Activated gamma-delta T cell treated with anti-CD3 and anti-CD28 coated beads, Interleukin-2, amount 50 U/mL, for 16 hours (primary cell): ENCODE measurements at places on chromosomes 1 and 21.

DNA sequence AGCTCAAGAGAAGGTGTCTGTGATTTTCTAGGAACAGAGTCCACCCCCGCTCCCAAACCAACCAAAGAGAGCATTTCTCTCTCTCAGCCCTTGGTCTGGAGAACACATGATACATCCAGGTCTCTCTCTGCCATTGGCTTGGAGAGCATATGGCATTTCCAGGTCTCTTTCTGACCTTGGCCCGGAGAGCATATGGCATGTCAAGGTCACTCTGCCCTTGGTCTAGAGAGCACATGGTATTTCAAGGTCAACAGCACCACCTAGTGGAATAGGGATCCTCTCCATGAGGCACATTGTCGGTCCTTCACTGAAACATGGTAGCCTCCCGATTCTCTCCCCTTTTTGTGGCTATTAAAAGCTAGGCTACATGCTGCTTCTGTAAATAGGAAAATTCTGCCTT lies 437.7 kb upstream of the OLFM3 start:
- no peak for DNase-seq

DNA sequence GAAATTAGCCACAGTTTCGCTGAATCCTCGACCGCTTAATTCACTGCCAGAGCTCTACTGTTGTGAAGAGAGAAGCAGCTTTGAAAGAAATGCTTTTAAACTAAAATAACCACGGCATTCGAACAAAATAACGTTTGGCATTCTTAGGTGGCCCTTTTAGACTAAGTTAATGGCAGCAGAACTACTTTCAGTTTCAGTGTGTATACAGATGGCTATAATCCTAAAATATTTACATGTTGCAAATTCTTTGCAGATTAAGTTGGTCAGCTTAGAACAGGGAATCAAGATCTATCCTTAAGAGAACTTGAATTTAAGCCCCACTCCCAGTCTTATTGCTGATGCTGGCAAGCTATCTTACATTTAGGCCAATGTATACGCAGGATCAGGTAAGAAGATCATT lies 62.7 kb downstream of the ADSS2 start:
- DNase-seq = no peak

DNA sequence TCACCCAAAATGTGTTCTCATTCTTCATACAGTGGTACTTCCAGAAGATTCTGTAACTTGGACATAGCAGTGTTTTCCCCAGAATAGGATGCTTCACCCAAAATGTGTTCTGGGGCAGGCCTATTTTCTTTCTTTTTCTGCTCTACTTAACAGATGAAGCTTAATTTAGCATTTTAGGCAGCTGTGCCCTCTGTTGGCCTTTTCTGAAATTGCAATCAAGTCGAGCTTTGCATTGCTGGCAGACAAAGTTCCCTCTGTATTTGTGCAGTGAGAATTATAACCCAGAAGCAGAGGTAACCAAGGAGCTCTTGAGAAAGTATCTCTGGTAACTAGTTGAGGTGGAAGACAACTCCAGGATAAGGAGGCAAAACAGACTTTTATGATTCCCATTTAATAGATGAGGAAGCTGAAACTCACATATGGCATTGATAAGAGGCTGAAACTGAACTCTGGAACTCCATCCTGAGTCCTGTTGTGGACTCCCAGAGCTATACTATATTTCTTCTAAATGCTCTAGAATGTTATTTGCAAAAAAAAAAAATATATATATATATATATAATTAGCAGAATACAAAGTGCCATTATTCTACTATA lies 50.3 kb upstream of the L1TD1 start:
- no peak for DNase-seq

GRCh38 chr1:82388679-82389078 lies 587.9 kb downstream of the ADGRL2 start:
- no peak for DNase-seq

- no peak for DNase-seq
Observed at GRCh38 chr1:40712405-40712944, 21.0 kb downstream of the NFYC start.

- DNase-seq = no peak
Observed at GRCh38 chr1:185367218-185367617, 50.2 kb upstream of the IVNS1ABP start.

GRCh38 chr1:199242147-199242546 lies 603.3 kb downstream of the PTPRC start:
- DNase-seq = no peak

DNA sequence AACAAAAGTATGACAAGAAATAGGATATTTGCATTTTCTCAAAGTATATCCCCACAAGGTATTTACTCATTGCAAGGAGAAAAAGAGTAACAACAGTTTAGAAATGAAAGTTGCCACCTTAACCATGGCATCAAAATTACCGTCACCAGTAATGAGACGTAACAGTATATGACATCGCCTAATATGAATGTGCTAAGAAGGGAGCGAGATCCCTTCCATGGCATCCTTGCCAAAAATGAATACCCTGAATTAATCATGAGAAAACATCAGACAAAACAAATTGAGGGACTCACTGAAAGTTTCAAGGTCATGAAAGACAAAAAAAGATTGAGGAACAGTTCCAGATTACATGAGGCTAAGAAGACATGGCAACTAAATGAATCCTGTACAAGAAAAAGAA lies 78.9 kb upstream of the MROH9 start:
- DNase-seq = no peak

- DNase-seq = no peak
Observed at GRCh38 chr1:88217386-88217785, 466.7 kb upstream of the PKN2 start.

DNA sequence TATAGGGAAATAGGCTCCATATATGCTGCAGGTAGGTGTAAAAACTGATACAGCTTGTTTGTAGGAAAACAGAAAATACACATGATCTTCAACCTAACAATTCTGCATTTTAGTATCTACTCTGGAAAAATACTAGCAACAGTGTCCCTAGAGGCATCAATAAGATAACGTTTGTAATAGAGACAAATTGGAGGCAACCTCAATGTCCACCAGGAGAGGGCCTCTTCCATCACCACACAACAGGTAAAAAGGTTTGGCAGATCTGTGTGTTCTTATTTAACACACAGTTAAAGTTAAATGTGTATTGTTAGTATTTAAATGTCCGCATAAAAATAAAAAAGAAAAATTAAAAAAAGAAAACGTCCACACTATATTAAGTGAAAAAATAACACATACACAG lies 5.4 kb downstream of the EIF2D start:
- DNase-seq = no peak

DNA sequence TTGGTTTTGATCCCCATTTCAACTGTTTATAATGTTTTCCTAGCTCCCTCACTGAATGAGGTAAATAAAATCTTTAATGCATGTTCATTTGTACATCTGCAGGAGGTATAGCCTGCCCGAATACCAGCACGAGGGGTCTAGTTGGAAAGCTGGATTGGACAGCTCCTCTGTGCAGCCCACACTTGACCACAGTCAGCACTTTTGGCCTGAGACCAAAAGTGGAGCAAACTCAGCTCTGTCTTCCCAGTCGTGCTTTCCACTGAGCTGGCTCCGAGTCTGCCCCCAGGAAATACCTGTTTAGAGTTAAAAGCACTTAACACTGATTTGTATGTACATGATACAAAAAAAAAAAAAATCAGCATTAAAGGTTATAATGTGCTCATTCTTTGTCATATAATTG lies 224.4 kb downstream of the DSCAM start:
- no peak for DNase-seq

- no peak for DNase-seq
Observed at GRCh38 chr1:68624233-68624632, 127.4 kb upstream of the DEPDC1 start.

DNA sequence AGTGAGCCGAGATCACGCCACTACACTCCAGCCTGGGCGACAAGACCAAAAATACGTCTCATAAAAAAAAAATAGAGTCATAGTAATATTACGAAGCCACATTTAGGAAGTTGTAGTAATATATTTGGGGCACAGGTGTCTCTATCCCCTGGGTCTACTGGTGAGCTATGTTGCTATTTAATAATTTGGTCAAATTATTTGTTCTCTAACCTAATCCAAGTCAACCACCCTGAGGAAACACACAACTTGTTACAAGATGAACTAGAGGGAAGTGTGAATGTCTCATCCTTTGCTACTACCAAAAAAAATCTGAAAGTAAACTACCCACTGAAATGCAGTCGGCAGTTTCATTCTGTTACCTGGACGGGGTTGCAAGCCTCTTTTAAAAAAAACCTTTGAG lies 35.3 kb downstream of the RGS8 start:
- no peak for DNase-seq

DNA sequence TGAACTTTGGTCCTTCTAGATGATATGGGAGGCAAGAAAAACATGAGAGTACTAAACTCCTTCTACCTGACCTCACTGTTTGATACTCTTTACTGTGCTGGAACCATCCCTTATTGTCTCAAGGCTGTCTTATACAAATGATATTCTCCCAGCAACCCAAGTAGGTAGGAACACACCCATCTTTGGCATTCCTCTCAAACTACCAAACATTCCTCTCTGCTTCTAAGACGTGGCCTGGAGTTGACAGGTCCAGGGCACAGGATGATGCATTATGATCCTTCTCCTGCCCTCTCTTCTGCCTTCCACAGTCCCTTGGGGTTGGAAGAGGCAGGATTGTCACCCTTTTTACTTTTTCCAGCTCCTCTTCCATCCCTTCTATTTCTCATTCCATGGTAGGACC lies 90.5 kb downstream of the SPATA17 start:
- DNase-seq = no peak

DNA sequence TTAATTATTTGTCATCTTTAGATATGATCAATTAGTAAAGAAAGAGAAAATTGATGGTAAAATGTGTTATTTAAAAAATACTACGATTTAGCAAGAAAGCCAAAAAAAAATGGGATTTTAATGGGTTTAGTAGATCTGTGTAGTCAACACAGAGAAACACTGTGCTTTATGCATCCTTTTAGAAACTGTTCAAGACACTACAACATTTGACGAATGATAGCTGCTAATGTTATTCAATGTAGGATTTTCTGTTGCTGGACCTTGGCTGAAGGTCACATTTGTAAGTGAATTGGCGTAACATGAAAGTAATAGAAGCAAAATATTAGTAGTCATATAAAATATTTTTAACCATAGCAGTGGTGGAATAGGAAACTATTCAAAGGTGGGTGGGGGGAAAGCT lies 1293.9 kb downstream of the NCAM2 start:
- DNase-seq = no peak

DNA sequence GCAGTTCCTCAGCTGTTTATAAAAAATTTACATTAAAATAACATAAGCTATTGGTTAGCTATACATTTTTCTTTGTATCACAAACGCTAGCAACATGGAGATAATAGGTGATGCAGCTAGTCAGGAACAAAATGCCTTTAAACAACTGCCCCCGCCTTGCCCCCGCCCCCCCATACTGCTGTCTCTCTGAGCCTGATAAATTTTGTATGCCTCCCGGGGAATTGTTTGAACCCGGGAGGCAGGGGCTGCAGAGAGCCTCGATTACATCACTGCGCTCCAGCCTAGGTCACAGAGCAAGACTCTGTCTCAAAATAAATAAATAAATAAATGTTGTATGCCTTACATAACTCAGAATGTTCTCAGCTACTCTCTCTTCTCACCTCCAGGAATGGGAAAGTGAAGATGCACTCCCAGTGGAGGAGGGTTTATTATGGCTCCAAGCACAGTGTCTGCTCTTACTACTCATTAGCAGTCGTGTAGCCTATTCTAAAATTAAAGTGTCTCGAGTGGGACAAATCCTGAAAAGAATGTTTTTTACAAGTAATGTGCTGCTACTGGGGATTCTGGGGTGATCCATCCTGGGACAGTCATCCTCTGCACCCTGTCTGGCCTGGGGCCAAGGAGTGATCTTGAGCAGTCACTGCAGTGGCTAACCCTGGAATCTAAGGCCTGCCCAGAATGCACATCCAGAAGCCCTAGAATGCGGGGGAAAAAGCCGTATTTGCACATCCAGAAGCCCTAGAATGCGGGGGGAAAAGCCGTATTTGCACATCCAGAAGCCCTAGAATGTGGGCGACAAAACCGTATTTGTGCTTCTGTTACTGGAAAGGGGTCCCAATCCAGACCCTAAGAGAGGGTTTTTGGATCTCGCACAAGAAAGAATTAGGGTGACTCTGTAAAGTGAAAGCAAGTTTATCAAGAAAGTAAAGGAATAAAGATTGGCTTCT lies 39.4 kb upstream of the ZNF496 start:
- no peak for DNase-seq

GRCh38 chr1:158563853-158564252 lies 6.5 kb downstream of the OR6P1 start:
- no peak for DNase-seq

- no peak for DNase-seq
Observed at GRCh38 chr1:53601867-53602775, 136.8 kb downstream of the GLIS1 start.

- DNase-seq = no peak
Observed at GRCh38 chr1:26281971-26282370, 2.1 kb downstream of the SH3BGRL3 start.

GRCh38 chr1:230293390-230293700 lies 132.8 kb downstream of the PGBD5 start:
- DNase-seq = no peak

- no peak for DNase-seq
Observed at GRCh38 chr1:223771814-223772770, 59.8 kb downstream of the CAPN2 start.

DNA sequence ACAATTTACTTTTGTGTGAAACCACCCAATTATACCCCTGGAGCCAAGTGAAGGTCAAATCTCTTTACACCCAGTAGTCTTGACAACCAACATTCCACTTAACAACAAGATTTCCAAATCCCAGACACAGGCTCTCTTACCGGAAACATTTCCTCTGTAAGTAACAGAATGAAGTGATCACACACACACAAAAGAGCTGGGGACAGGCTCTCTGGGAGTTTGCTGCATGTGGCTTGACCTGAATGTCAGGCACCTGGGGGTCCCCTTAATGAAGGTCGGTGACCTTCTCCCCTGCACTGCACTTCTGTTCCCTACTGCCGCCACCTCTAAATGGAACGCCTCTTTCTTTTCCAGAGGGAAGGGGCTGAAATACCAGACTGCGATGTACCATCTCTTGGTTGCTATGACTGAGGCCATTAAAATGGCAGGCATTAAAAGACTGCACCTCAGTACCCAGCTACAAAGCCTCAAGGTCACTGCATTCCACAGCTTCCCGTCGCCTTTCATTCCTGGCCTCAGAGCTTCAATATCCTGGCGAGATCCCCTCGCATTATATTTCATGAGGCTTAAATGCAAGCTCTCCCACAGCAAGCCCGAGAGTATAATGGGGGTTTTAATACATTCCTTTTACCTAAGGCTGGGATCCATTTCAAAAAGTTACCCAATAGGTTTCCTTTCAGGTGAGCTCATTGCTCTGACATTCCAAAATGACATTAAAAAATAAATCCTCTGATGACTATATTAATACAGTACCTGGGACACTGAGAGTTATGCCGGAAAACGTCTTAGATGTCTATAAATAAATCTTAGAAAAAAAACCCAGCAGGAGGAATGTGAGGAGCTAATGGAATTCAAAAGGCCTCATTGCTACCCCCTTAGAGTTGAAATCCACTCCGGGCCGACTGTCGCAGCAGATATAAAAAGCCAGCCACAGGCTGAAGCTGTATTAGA lies 90.9 kb upstream of the DIRAS3 start:
- no peak for DNase-seq
